Ecto neural progenitor cell (in vitro differentiated cells): ENCODE measurements at places on chromosomes 16 and 17.

DNA sequence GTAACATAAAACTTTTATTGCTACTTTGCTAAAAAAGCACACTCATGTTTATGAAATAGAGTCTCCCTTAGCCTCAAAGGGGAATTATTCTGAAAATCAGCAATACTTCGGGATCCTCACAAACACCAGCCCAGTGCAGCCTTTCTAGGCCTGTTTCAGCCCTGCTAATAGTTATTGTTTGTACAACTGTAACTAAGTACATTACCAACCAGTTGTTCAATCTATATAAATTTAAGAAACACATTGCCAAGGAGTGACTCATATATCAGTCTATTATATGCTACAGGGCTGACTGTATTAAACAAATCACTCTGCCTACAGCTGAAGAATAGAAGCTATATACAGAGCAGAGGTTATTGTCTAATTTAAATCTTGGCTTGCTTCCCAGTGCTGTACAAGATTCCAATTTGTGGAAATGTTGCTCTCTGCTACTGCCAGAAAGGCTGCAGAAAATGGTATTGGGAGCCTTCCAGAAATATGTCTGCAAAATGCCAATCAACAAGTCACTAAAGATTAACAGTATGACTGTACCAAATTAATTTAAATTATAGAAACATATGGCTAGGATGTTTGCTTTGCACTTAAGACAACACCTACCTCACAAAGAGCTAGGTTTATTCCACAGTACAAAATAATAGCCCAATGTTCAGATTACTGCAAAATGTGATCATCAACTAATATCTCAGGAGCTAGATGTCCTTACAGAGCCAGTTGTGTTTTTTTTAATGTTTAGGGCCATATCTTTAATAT is 49.7 kb downstream of the TOX3 start:
- DNase-seq, result no peak

GRCh38 chr16:55147396-55147795 is 176.6 kb upstream of the IRX6 start:
- no peak for DNase-seq

DNA sequence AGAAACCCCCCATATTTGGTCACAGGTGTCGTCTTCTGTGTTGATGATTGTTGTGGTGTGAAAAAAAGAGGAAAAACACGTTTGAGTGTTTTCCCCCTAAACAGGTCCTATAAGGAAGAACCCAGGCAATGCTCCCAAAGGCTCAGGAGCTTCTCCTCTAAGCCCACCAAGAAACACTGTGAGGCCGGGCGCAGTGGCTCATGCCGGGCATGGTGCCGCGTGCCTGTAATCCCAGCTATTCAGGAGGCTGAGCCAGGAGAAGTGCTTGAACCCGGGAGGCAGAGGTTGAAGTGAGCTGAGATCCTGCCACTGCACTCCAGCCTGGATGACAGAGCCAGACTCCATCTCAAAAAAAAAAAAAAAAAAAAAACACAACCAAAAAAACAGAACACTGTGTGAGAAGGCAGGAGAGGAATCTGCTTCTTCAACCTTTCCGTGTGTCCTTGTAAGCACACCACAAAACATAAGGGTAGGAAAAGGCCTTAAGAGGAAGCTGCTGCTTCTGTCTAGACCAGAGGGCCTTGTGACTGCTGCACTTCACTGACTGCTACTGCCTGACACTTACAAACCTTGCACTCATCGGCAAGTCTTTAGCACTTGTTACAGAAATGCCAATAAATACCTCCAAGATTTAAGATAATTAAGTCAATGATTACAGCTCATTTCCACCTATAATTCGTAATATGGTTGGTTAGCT is 9.3 kb downstream of the JPT1 start:
- DNase-seq, result no peak

DNA sequence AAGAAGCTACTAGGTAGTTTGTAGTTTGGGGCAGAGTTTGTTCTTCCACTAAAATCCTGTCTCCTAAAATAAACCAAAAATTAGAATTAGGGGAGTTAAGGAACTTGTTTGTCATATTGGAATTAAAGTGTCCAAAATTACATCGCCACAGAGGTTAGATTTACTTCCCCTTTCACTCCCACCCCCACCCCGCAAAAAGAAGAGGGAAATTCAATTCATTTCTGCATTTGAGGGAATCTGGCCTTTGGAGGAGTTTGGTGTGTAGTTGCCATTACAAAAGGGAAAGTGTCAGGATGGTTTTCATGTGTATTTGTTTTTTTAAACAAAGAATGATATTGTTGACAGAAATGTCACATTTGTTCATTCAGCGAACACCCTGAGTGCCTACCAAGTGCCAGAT is 5.8 kb downstream of the TMEM97 start:
- no peak for DNase-seq

DNA sequence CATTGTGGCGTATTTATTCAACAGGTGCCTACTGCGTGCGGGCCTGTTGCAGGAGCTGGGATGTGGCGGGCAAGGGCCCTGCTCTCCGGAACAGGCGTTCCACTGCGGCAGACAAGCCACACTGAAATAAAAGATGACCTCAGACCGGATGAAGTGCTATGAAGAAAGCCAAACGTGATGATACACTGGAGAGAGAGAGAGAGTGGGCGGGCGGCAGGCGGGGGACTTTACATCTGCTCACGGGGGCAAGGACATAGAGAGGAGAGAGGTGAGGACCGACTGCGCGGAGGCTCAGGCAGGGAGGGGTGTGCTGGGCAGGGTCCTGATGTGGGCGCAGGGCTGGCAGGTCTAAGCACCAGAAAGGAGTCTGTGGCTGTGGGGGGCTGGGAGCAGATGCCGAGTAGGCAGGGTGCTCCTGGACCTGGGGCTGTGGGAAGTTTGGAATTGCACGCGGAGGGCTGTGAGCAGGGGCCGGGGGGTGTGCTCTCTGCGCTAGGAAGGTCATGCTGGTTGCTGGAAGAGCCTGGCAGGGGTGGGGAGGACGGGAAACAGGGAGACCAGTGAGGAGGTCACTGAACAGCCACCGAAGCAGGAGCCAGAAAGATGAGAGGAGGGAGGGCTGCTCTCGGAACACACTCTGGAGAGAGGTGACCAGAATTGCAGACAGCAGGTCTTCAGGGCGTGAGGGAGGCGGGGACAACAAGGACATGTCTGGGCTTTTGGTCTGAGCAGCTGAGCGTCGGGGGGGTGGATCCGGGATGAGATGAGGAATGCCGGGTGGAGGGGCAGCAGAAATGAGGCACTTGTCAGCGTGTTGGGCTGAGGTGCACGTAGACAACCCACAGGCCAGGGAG is 9.9 kb downstream of the MXRA7 start:
- DNase-seq, result no peak

- no peak for DNase-seq
These were observed 40.3 kb downstream of the NDE1 start for GRCh38 chr16:15690296-15690695.

DNA sequence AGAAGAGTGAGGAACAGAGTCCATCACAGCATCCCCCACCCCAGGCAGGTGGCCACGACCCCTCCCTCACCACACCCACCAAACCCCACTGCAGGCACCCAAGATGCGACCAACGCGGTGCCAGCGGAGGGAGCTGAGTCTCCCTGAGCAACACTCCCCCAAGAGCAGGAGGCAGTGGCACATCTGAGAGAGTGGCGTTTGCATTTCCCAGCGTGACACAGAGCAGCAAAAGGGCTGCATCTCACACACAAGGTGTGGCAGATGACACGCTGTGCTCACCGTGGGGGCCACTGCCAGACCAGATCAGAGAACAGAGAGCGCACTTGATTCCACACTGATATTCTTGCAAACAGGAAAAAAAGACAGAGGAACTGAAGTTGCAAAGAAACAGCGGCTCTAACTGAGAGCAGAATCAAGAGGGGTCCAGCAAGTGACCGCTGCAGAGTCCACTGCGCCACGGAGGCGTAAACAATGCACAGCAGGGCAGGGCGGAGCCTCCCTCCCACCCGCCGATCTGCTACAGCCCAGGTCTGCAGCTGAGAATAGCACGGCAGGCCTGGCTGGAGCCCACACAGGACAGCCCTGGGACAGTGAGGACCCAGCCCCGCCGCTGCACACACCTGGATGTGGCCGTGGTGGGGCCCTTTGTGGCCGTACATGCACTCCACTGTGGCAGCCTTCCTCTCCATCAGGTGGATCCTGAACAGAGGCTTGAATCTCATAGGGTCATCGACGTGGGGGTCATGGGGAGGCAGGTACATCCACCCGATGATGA is 26.0 kb upstream of the C16orf95 start:
- DNase-seq, result no peak

DNA sequence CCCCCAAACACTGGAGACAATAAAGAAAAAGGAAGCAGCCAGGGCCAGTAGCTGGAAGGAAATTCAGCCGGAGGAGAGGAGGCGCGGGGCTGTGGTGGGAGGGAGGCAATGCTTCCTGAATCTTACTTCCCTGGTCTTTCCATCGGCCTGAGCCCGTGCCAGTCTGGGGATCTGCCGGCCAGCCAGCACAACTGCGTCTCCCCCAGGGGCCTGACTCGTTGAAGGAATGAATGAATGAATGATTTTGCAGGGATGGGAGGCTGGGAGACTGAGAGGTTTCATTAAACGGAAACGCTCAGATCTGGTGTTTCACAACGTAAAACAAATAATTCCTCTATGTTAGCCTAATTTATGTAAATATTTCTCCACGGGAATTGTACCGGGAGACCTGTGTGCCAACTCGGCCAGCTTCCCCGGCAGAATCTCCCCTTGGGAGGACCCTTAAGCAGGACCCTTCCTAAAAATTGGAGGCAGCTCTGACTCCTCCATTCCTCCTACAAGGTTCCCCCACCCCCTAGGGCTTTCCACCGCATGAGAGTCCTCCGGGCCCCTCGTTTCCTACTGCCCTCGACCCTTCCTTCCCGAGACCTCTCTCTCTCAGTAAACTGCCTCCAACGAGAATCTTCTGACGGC is 1.3 kb upstream of the BAIAP2 start:
- no peak for DNase-seq

DNA sequence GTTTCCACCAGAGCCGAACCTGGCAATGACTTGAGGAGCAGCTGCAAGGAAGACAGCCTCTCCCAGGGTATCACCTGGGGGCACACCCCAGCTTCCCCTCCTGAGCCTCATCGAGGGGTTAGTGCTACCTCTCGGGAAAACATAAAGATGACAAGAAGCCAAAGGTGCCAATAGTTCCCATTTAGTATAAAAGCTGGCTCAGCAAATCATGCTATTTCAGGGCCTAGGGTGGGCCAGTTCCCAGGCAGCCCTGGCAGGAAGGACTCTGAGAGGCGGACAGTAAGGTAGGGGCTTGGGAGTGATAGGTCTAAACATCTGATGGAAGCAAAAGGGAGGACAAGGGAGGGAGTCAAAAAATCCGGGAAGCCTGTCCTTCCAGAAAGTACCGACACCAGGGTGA is 46.2 kb downstream of the SOST start:
- DNase-seq, result no peak
